Stimulated activated CD8-positive, alpha-beta memory T cell treated with anti-CD3 and anti-CD28 coated beads, Interleukin-15, amount 100 ng/mL, for 48 hours (primary cell): ENCODE measurements at places on chromosomes 7 and 10.

GRCh38 chr10:8502573-8502972, 448.1 kb downstream of the GATA3 start:
- no peak for DNase-seq

DNA sequence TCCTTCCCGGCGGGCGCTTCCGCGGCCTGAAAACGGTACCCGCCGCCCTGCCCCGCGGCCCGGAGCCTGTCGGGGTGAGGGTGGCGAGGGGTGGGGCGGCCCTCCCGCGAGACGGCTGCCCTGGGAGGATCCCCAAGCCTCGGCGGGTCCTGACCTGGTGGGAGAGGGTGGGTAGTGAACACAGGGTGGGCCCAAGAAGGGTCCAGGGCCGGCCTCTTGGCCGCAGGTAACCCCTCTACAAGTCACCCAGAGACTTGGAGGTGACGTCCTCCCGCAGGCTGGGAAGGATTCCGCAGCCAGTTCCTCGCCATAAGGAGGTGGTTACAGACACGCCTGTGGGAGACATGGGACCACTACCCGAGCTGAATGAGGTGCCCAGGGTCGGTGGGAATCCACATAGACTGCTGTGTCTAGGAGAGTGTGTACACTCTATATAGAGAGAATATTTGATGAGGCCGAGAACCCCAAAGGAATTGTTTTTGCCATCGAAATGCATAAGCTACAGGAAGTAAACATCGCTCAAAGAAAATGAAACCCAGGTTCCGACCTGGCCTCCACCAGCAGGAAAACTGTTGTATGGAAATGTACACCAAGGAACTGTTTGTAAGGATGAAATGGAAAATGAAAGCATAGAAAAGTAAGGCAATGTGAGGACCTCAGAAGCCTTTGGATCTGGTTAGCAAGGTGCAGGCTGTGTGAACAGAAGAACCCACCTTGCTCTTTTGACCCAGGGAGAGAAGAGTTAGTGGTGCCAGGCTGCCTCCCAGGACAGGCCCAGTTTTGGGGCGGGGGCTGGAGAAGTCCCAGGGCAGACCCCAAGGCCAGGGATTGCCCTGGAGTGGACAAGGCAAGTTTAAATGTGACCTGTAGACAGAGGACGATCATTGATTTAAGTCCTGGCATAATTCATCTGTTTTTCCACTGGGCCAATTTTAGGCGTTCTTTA, 659 bp downstream of the OPTN start:
- no peak for DNase-seq

DNA sequence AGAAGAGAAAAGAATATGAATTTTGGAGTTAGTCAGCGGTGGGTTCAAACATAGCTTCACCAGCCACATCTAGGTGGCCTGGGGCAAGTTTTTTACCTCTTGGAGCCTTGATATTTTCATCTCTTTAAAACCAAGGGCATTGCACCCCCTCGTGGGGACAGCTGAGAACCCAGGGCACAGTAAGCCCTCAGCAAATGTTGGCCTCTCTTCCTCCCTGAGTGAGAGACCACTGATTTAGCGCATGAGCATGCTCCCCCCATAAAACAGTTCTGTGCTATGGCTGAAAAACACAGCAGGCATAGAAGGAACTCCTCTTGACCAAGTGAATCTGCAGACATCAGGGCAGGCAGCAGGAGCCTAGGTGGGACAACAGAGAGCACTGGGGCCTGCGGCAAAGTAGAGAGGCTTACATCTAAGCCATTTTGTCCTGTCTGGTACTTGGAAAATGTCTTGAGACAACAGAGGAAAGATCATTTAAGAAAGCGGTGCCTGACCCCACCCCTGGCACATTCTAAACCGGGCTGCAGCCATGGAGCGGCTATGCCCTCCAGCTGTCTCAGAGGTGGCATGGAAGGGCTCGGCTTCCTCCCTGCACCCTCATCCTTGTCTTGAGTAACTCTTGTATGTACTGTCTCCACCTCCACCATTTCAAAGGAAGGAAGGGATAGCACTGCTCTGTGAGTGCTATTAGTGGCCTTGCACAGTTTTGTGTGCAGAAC, 94.7 kb downstream of the ARHGAP22 start:
- DNase-seq: no peak

- DNase-seq: peak; percentile 20
Measured at GRCh38 chr10:49649294-49649693, 30.2 kb upstream of the C10orf53 start.

GRCh38 chr7:158821171-158822031, 7.9 kb downstream of the ESYT2 start:
- DNase-seq: no peak

GRCh38 chr7:93008833-93009232, 108.9 kb downstream of the SAMD9 start:
- DNase-seq: no peak

GRCh38 chr7:102287111-102287980, 678 bp downstream of the SH2B2 start:
- DNase-seq: no peak
